Renal cortex interstitium (tissue), 15 donors: ENCODE measurements at places on chromosomes 6 and 20.

- no peak for DNase-seq
Observed at GRCh38 chr6:100662264-100662663, 197.5 kb upstream of the SIM1 start.

GRCh38 chr6:43835872-43836419, 65.9 kb downstream of the VEGFA start:
- no peak for DNase-seq

GRCh38 chr20:59273739-59274357, 26.6 kb upstream of the EDN3 start:
- DNase-seq = no peak

GRCh38 chr6:146258206-146258605, 229.3 kb downstream of the GRM1 start:
- DNase-seq = no peak

GRCh38 chr6:105759946-105760345, 326.2 kb upstream of the PRDM1 start:
- DNase-seq = no peak

- DNase-seq = no peak
Observed at GRCh38 chr6:12147557-12148316, 135.6 kb downstream of the HIVEP1 start.

- no peak for DNase-seq
Observed at GRCh38 chr20:63093966-63094766, 87.4 kb upstream of the BHLHE23 start.

GRCh38 chr6:26315274-26315673, 49.7 kb upstream of the BTN3A2 start:
- DNase-seq = no peak

GRCh38 chr20:45429618-45430017, 13.7 kb downstream of the PIGT start:
- DNase-seq = no peak

GRCh38 chr6:97440590-97441176, 157.7 kb upstream of the MMS22L start:
- DNase-seq = no peak

DNA sequence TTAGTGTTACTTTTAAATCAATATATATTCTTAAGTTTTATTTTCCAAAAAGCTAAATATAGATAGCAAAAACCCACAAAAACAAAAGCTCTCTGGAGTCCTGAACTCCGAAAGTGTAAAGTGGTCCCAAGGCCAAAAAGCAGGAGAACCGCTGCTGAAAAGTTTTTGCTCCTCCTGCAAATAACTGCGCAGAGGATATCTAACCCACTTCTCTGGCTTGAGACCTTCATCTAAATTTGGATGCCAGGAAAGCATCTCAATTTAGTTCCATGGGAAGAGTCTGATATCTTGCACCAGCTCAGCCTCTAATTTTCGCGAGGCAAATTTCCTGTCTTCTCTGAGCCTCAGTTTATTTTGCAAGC, 523 bp downstream of the MRPS10 start:
- no peak for DNase-seq

DNA sequence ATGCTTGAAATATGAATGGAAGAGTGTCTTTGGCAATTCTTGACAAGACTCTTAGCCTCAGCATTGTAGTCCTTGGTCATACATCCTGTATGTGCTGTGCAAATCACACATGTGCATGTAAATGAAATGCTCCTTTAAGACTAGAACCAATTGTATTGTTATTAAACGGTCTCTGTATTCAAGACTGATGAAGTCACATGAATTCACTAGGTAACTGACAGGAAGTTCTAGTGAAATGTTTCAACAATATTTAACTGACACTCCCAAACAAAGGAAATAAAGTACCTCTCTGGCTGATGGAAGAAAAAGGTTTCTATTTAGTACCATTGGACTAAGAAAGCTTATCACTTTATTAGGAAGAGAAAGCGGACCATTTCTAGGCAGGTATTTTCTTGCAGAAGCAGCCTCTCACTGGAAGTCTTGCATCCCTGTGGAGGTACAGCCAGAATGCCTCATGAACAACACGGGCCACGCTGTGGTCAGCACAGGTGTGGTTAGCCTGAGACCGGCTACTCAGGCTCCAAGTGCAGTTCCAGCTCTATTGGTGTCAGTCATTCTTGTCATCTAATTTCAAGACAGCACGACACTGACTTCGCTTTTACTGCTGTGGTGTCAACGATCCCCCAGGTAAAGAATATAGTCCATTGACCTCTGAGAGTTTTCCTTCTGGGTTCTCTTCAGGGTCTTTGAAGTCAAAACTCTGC, 17.3 kb downstream of the PPP1R3G start:
- DNase-seq = no peak

DNA sequence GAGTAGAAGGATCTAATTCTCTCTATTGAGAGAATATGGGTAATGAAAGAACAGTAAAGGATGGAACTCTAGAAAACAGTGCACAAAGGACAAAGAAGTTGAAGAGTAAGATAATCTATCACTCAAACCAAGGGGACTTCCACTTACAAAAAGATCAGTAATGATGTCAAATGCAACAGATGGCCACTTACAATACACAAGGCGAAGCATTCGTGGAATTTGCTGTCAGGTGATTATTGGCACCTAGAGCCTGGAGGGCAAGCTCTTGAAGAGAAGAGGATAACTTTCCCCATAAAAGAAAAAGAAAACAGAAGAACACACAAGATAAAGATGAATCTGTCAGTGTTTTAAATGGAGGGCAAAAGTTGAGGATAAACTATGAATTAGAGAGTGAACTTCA, 256.0 kb upstream of the TCF21 start:
- DNase-seq = no peak

GRCh38 chr6:109671733-109672132, 19.3 kb downstream of the AK9 start:
- no peak for DNase-seq

DNA sequence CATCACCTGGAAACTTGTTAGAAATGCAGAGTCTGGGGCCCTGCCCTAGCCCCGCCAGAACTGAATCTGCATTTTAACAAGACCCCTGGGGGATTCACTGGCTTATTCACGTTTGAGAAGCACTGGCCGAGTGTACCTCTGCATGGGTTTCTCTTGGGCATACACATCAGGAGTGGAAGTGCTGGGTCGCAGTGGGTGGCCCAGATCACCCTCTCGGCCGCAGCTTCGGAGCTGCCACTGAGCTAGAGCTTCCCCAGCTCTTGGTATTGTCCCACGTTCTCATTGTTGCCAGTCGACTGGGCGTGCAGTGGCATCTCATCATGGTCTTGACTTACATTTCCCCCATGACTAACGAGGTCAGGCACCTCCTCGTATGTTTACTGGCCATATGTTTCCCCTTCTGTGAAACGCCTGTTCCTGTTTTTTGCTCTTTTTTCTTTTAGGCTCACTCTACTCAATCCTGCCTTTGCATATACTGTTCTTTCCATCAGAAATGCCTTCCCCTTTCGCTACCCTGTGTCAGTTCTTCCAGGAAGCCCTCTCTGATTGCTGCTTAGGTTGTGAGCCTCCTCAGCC, 3.0 kb upstream of the DLGAP4 start:
- DNase-seq = no peak

- DNase-seq = no peak
Observed at GRCh38 chr6:118674772-118675171, 23.4 kb upstream of the CEP85L start.

GRCh38 chr6:2534406-2535042, 216.2 kb downstream of the MYLK4 start:
- DNase-seq = no peak

- DNase-seq = no peak
Observed at GRCh38 chr6:157273756-157274470, 49.4 kb downstream of the TMEM242 start.

DNA sequence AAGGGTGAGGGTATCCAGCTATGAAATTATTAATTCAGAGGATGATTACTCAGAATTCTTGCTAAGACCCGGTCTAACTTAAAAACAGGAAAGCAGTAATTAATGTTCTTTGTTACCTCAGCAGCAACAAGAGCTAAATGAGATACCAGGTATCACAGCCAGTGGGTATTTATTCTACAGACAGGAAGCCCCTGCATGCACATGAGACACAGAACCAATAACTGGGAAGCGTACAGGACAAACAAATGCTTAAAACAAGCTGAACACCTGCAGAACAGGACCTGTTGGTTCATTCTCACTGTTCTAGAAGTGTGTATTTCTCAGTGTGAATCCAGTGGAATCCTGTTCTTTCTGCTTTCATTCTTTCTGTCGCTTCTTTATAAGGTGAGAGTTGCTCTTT, 30.9 kb downstream of the SCML4 start:
- no peak for DNase-seq

- DNase-seq = no peak
Observed at GRCh38 chr6:51487937-51488336, 599.5 kb downstream of the PKHD1 start.

DNA sequence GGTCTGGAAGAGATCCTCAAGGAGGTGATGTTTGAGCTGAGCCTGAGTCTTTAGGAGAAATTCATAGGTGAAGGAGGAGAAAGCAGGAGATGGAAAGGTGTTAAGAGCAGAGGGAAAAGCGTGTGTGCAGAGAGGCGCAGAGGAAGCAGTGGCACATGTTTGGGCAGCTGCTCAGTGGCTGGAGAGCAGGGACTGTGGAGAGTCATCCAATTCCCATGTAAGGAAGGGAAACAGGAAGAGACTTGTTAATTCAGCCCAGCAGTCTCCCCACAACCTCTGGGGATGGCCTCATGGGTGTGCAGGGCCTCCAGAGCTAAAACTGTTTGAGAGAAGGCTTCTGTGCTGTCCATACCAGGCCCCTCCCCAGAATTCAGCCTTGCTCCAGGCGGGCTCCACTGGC, 16.2 kb downstream of the AAR2 start:
- DNase-seq = no peak
